ENCODE measurements at places on chromosomes 11 and 22. TPM values are rescaled to one million over a fixed set of nuclear protein-coding genes. Genes with fewer than 3 reads are reported as not detected.

Gene SYT8
- total RNA-seq: not detected

GRCh38 chr11:61012737-61013215, 41.3 kb downstream of the CD6 start:
- no peaks in the 10 kb centered on the region for H3K36me3 ChIP-seq
- DNase-seq: no peak
- H3K4me3 ChIP-seq: no peak overlapping the region
- H3K27me3 ChIP-seq: peaks cover 57% of the 10 kb centered on the region

DNA sequence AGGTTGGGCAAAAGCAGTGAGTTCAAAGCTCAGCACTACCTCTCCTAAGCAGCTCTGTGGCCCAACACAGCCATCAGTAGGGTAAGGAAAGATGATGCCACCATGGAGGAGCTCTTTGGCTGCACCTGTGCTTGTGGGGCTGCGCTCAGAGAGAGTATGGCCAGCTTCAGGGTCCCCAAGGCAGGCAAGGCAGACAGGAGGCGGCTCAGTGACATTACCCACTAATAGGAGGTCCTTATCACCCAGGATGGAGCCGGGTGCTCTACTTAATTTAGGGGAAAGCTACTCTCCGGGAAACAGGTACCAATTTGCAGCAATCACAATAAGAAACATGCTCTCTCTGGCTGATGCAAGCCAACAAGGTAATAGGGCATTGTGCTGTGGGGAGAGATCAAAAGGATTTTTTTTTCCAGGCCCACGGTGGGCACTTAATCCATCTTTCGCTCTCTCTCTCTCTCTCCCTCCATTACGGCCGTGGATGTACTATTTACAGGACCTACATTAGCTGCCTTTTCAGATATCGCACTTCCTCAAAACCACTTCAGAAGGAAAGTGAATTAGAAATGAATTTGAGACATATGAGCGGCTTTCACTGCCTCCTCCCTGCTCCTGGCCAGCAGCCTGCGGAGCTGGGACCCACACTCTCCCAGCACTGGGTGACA, 446.3 kb downstream of the SOX6 start:
- no peak overlapping the region for H3K4me3 ChIP-seq
- peaks cover 28% of the 10 kb centered on the region for H3K4me1 ChIP-seq
- DNase-seq: no peak
- no peaks in the 10 kb centered on the region for H3K36me3 ChIP-seq

Gene CD248
- total RNA-seq: 12.3 TPM

GRCh38 chr11:62459080-62459479, 40.2 kb downstream of the SCGB1A1 start:
- H3K4me3 ChIP-seq: no peak overlapping the region
- no peaks in the 10 kb centered on the region for H3K27me3 ChIP-seq
- H3K27ac ChIP-seq: no peak overlapping the region
- H3K4me1 ChIP-seq: no peaks in the 10 kb centered on the region
- H3K36me3 ChIP-seq: no peaks in the 10 kb centered on the region

GRCh38 chr22:38346506-38346905, 29.3 kb upstream of the CSNK1E start:
- no peaks in the 10 kb centered on the region for H3K27me3 ChIP-seq
- no peaks in the 10 kb centered on the region for H3K4me1 ChIP-seq
- no peaks in the 10 kb centered on the region for H3K36me3 ChIP-seq
- no peak overlapping the region for H3K4me3 ChIP-seq
- H3K27ac ChIP-seq: no peak overlapping the region

GRCh38 chr11:119478711-119479285, 55.8 kb upstream of the THY1 start:
- no peaks in the 10 kb centered on the region for H3K36me3 ChIP-seq
- peaks cover 35% of the 10 kb centered on the region for H3K27me3 ChIP-seq
- DNase-seq: no peak
- no peak overlapping the region for H3K27ac ChIP-seq
- H3K4me3 ChIP-seq: no peak overlapping the region

DNA sequence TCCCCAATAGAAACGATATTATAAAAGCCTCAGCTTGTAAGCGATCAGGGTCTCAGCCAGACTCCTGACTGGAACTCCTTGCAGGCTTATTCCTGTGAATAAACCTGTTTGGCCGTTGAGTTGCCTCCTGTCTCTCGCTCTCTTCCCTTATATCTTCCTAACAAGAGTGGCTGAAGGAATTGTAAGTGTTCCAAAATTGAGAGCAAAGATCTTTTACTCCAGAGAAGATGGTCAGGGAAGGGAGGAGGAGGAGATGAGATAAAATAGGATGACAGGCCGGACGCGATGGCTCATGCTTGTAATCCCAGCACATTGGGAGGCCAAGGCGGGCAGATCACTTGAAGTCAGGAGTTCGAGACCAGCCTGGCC, 1.2 kb upstream of the SLC37A4 start:
- H3K36me3 ChIP-seq: peaks cover 4% of the 10 kb centered on the region
- H3K4me1 ChIP-seq: peaks cover 25% of the 10 kb centered on the region
- DNase-seq: no peak
- H3K27ac ChIP-seq: no peak overlapping the region
- H3K4me3 ChIP-seq: no peak overlapping the region

Gene C11orf65
- total RNA-seq: 0.36 TPM

GRCh38 chr11:88229303-88229702, 54.1 kb upstream of the RAB38 start:
- H3K4me1 ChIP-seq: no peaks in the 10 kb centered on the region
- DNase-seq: no peak
- H3K27me3 ChIP-seq: no peaks in the 10 kb centered on the region
- H3K27ac ChIP-seq: no peak overlapping the region
- no peak overlapping the region for H3K4me3 ChIP-seq

Gene OR5B21
- not detected for total RNA-seq

DNA sequence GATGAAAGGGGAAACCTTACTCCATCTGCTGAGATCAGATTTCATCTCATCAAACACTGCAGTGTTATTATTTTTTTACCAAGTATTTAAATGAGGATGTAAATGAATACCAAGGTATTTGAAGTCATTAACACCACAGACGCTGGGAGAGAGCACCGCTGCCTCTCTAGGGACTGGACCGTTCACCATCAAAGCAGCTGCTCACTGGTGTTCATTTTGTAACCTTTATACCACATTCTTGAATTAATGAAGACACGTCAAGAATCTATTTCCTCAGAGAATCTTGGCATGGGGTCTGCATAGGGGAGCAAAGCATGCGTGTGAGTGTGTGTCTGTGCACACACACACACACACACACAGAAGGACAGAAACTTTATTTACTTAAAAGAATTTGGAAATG, 15.6 kb downstream of the SIAE start:
- H3K36me3 ChIP-seq: peaks cover 11% of the 10 kb centered on the region
- no peaks in the 10 kb centered on the region for H3K4me1 ChIP-seq
- no peak for DNase-seq
- H3K27me3 ChIP-seq: no peaks in the 10 kb centered on the region
- H3K27ac ChIP-seq: no peak overlapping the region
- H3K4me3 ChIP-seq: no peak overlapping the region
